ENCODE measurements at places on chromosomes 6 and 20. TPM values are rescaled to one million over a fixed set of nuclear protein-coding genes. Genes with fewer than 3 reads are reported as not detected.
A peak's percentile ranks its signal among the peaks of the same experiment; 100 is the strongest.

GRCh38 chr6:56814802-56815201 is 140.1 kb upstream of the BEND6 start:
- DNase-seq: no peak

The GPX5 gene
- total RNA-seq: not detected

DNA sequence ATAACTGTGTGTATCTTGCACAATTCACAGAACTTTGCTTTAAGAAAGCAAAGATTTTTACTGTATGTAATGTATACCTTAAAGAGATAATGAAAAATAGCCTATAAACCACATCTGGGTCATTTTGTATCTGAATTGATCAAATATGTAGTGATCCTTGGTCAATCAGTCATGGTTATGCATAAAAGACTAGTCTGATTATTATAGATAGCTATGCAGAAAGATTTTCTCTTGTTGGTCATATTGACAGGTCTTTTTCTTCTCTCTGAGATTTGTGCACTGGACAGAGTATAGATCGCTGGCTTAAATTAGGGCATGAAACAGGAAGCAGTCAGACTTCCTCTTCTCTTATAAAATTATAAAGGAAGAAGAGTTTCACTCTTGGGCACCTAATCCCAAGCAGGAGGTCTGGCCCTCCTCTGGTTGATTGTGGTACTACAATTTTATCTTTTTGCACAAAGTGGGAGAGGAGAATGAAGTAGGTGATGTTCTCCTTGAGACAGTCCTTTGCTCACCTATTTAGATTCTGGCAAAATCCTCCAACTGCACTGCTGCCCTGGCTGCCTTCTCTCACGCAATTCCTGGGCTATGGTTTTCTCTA is 380.9 kb upstream of the RGS17 start:
- peak; percentile 67 for DNase-seq

DNA sequence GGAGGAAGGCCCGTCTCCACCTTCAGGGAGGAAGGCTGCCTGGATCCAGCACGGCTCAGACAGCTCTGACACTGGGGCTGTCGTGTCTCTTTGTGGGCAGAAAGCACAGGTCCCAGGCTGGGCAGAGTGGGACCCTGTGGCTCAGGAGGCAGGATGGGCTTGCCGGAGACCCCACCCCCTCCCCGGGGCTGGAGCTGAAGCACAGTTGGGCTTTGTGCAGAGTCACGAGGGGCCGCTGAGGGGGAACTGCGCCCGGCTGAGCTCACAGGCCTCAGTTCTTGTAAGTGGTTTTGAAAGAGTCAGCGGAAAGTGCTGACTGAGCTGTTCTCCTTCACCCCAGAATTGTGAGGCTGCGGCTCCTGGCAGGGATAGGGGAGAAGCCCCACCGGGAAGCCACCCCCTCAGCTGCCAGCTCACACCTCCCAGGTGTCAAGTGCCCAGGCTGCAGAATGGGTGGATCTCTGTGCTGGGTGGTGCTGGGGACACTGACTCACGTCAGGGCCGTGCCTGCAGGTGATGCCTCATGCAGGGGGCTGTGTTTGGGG is 145.5 kb upstream of the RNF24 start:
- DNase-seq: peak; percentile 77

GRCh38 chr6:16967470-16967817 is 134.4 kb upstream of the STMND1 start:
- no peak for DNase-seq

The TRIM31 gene
- not detected for total RNA-seq

The GHRH gene
- not detected for total RNA-seq

DNA sequence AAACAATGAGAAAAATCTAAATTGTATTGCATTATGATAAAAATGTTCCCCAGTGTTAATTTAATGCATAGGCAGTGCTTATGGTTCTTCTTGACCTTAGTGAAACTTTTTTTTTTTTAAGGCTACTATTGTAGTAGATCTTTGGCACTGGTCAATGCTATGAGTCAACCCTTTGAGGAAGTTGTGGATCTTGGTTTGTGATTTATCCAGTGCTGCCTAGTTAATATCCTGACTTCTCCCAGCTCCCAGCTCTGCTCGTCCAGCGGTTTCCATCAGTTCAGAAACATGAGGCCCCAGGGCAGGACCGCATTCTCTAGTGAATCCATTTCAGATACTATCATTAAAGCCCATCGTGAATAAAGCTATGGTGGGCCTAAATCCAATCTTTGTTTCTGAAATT is 364.5 kb upstream of the JARID2 start:
- DNase-seq: peak; percentile 82

- DNase-seq: no peak
Measured at GRCh38 chr6:19857139-19857538, 20.0 kb downstream of the ID4 start.

- DNase-seq: no peak
Measured at GRCh38 chr20:18307301-18307700, 19.0 kb downstream of the ZNF133 start.

GRCh38 chr6:17650656-17651309 is 50.7 kb downstream of the FAM8A1 start:
- no peak for DNase-seq

DNA sequence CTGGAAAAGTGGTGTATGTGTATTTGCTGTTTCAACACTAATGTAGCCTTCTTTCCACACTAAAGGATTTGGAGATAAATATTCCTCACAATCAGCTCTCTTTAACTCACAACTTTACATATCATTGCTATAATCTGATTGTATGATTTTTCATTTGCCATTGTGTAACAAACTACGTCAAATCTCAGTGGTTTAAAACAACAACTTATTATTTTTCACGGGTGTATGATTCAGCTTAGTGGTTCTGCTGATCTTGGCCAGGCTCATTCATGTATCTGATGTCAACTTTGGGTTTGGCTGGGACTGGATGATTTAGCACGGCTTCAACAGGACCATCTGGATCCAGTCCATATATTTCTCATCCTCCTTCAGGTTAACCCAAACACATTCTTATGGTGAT is 55.4 kb upstream of the TMX4 start:
- peak; percentile 35 for DNase-seq

DNA sequence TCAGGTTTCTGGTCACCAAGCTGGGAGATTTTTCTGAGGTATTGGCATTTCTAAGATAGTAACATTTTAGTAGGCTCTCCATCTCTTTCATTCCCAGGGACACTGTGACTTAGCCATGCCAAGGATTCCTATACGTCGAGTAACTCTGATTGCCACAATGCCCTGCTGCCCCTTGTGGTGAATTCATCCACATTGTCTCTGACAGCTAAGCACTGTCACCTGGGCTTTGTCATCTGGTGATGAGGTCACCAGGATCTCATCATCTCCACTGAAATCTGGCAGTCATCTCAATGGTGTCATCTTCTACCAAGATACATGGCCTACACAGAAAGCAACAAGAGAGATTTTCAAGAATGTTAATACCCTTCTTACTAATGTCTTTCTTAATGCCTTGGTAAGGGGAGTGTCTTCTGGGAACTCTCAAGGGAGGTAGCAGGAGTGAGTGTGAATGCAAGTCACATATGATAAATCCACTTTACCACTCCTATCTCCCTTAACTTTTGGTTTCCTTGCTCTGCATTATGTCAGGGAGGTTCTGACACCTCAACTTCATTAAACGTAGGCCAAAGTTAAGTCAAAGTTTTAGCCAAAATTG is 246.7 kb downstream of the CD109 start:
- DNase-seq: peak; percentile 30

GRCh38 chr6:39227476-39227875 is 1.8 kb downstream of the KCNK5 start:
- DNase-seq: no peak

DNA sequence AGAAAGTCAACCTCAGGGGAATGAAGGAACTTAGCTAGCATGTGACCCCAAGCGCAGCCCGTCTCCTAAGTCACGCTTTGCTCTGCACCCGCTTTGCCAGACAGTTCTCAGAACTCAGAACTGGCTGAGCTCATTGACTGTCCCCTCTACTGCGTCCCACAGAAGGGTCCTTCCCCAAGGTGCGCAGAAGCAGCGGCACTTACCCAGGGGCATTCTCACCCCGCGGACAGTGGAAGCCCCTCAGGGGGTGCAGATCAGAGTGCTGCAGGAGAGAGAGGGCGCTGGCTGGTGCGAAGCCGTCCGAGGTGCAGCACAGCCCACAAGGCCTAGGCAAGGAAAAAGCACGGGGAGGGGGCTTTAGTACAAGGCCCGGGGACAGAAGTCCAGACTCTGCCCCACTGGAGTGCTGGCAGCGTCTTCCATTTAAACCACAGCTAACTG is 807 bp downstream of the SNHG17 start:
- no peak for DNase-seq

DNA sequence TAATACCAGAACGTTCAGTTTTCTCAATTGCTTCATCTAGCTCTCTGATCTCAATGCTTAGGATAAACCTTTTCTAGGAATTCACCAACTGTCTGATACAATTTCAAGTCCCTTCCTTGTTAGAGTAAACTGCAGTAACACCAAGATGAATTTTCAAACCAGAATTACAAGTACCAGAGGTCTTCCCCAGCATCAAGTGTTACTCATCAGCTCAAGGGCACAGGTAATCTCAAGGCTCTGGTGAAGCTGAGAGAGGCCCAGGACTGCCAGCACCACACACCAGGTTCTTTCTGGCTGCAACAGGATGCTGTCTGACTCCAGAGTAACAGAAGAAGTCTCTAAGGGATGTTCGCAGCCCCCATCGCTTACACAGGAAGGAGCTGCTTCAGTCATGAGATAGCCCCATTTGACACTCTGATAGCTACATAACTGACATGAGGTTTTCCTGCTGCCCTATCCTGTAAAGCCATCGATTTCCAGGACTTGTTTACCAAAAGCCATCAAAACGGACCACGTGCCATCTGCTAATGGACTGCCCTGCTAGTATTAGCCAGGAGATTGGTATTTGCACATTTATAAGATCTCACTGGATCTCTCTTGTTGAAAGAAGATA is 549.4 kb downstream of the UTRN start:
- no peak for DNase-seq

- DNase-seq: no peak
Measured at GRCh38 chr20:4147319-4147718, 132.0 kb upstream of the RNF24 start.

DNA sequence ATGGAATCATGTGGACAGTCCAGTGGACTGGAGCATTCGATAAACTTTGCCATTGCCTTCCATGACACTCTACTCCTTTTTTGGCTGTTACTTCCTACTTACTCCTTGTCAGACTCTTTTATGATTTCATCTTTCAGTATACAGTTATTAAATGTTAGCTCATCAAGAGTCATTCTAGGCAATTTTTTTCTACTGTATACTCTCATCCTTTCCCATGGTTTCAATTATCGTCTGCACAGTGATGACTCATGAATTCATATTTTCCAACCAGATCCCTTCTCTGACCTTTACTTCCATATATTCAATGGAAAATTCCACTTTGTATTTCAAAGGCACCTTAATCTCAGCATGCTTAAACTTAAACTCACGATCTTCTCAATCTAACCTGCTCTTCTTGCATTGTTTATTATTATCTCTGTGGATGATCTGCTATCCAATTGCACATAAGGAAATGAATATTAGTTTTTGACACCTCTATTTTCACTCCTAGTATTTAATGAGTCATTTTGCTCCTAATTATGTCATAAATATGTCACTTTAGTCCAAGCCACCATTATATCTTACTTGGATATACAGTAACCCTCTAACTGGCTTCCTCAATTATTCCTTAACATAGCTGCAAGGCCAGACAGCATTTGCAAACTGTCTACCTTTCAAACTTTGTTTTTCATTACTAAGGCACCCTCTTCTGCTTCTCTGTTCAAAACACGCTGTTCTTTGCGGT is 427.5 kb downstream of the PHF3 start:
- DNase-seq: peak; percentile 27

- no peak for DNase-seq
Measured at GRCh38 chr6:22471746-22472145, 97.6 kb upstream of the HDGFL1 start.
